ENCODE measurements at places on chromosomes 11 and 22.

DNA sequence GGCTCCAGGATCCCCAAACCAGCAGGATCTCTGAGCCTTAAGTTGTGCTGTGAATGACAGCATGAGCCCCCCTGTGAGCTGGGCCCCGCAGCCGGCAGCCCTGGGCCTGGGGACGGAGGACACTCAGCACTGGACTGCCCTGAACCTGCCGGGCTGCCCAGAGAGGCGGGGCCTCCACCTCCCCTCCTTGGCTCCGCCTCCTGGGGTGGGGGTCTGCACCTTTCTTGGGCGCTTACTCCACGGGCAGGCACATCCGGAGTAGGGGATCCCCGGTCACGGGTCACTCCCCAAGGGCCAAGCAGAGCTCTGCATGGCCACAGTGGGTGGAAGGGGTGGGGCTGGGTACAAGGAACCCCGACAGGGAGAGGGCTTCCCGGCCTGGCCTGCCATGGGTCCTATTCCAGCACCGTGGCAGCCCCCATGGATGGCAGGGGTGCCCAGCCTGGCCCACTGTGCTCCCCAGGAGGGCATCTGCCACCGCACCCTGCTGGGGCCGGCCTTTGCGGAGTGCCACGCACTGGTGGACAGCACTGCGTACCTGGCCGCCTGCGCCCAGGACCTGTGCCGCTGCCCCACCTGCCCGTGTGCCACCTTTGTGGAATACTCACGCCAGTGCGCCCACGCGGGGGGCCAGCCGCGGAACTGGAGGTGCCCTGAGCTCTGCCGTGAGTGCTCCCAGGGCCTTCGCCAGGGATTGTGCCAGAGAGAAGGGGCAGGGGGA is 5.4 kb downstream of the MUC5B start:
- no peak for DNase-seq

DNA sequence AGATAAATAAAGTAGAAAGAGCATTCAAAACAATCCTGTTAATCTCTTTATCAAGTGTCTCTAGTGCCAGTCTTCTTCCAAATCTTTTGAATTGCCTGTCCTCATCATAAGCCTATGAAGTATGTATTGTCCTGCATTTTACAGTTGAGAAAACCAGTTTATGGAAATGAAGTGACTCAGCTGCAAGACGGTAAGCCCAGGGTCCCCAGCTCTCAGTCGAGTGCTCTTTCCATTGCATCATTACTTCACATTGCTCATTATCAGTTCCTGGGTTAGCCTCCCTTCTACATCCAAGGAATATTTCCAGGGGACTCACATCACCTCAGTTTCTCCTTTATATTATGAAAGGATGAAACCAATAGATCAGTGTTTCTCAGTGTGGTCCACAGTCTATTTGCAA is 9.1 kb upstream of the P4HA3 start:
- DNase-seq: no peak

DNA sequence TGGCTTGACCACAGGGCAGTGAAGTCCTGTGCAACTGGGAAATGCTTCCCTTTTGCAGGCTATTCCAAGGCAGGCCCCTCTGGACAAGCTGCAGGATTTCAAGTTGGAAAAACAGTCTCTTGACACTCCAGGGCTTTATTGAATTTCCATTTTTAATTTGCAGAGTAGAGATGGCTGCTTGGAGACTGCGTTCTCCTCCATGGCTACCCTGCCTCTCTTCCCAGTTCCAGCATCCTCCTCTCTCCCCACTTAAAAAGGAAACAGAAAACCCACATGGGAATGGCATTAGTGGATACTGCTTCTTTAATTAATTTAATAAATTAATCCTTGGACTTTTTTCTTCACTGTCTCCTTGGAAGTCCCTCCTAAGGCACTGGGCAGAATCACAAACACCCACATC is 115.6 kb downstream of the DSCAML1 start:
- DNase-seq: no peak

- DNase-seq: no peak
Measured at GRCh38 chr22:22578702-22579424, 19.8 kb upstream of the PRAME start.

DNA sequence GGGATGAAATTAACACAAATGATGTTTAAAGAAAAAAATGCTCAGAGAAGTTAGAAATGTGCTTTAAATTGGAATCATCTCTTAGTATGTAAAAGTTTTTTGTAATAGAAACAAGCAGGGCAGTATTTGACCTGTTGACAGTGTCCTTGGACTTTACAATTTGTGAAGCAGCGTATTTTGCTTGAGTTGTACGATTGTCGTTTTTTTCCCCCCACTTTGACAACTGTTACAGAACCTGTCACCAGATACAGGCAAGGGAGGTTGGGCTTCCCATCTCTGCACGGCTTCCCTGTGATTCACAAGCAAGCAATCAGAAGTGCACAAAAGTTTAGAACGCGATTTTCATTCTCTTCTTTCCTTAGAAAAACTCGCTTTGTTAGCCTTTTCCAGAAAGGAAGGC is 8.9 kb downstream of the PPARA start:
- DNase-seq: no peak

GRCh38 chr11:8586805-8587204 is 7.2 kb downstream of the STK33 start:
- no peak for DNase-seq

GRCh38 chr11:119469506-119469905 is 46.5 kb upstream of the THY1 start:
- DNase-seq: no peak

- no peak for DNase-seq
Measured at GRCh38 chr11:57320067-57320718, 4.6 kb downstream of the TNKS1BP1 start.

DNA sequence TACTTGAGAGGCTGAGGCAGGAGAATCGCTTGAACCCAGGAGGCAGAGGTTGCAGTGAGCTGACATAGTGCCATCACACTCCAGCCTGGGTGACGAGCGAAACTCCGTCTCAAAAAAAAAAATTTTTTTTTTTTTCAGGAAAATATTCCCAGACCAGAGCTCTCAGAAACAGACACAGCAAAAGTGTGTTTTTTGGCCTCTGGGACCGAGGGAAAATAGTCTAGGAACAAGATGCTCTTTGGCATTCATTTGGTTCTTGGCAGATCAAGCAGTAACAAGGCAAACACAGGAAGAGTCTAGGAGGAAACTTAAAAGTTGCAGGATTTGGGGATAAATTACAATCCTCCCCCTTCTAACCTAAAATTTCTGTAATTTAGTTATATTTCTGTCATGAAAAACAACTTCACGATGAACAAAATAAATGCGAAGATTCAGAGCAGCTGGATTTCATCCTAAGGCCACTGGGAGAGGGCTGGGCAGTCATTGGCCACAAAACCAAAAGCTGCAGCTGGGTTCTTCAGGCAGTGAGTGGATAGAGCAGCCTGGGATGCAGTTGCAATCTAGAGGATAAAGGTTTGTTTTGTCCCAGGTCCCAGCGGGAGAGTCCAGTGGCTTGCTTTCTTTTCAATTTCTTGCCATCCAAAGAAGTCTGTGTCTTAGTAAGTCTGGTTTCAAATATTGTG is 19.7 kb downstream of the ATG16L2 start:
- no peak for DNase-seq

DNA sequence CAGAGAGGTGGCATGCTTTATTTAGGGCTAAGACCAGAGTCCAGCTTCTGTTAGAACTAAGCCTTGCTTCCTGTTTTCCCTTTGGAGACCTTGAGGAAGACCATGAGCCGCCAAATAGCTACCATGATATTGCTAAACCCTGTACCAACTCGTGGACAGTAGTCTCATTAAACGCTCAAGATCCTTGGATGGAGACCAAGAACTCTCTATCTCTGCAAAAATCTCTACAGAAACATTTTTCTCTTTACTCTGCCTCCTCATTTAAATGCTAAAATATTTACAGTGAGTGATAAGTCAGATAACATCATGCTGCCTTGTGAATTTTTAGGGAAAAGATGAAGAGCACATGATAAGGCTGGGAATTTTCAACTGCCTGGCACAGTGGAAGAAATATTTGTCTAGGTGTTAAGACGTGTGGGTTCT is 197.8 kb downstream of the MAML2 start:
- DNase-seq: no peak

GRCh38 chr22:29450222-29450621 is 11.8 kb downstream of the RFPL1 start:
- DNase-seq: no peak

DNA sequence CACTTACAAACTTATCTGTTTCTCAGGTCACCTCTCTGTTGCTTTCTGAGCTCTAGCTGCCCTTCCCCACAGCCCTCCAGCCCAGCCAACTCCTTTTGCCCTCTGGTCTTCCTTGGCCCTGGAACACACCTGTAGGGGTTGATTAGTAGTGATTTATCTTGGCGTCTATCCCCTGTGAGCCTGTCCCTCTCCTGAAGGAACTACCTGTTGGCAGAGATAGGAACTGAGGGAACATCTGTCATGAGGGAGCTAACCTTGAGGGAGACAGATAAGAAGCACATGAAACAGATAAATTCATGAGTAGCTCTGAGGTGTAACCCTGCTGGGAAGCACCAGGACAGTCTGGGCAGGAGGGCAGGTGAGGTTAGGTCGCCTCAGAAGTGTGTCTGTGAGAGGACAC is 38.9 kb downstream of the CABIN1 start:
- no peak for DNase-seq

- DNase-seq: no peak
Measured at GRCh38 chr22:37062376-37062675, 10.8 kb downstream of the KCTD17 start.

GRCh38 chr11:2701898-2702434 is 2.2 kb upstream of the KCNQ1OT1 start:
- DNase-seq: no peak

- no peak for DNase-seq
Measured at GRCh38 chr11:10920205-10920604, 62.4 kb upstream of the ZBED5 start.

GRCh38 chr22:29738118-29738815 is 18.5 kb downstream of the CABP7 start:
- DNase-seq: no peak

DNA sequence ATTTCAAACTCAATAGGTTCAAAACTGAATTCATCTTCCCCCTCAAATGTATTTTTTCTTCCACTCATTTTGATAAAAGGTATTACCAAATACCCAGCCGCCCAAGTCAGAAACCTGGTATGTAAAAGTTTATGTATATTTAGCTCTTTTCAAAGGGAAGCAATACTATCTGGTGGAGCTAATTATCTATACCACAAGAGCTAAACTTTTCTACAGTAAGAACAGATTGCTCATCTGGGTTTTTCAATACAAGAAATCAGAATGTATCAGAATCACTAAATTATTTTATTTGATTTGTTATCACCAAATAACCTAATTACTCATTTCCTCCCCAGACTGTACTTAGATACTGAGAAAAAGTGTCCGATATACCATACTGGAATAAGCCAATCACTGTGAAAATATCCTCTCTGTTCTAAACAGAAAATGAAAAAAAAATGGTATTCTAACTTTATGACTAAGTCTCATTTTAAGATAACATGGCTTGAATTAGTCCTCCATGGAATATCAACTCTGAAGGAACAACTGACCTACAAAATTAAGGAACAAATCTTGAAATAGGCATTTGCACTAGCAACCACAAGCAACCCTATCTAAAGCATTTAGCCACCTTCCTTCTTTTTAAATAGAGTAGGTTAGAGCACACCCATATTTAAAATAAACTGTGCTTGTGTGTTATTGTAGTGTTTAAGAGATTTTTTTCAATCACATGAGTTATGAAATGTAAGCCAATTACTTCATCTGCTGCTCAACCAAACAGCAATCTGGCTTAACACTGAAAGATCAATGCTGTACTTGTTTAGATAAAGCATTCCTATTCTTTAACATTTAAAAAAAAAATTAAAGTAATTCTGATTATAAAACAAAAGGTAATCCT is 35.0 kb downstream of the RDX start:
- DNase-seq: no peak

DNA sequence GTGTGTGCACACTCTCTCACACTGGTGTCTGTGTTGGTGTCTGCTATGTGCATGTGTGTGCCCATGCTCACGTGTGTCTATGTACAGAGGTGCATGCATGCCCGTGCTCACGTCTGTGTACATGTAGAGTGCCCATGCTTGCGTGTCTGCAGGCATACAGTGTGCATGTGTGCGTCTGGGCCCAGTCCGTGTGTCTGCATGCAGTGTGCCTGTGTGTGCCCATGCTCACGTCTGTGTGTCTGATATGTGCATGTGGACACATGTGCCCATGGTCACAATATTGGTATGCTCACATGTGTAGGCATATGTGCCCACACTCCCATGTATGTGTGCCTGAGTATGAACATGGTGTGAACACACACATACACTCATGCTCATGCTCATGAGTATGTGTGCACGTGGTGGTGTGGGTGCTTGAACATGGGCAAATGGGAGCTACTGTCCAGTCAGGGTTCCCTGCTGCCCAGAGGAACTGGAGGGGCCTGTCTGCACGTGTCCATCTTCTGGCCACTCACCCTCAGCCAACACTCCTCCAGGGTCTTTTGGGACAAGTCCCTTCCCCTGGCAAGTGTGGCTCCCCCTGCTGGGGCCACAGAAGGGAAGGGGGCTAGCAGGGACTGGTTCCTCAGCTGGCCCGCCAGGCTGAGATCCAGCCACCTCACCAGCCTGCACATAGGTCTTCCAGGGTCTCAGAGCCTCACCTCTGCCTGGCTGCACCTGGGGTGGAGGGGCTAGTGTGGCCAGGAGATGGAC is 7.3 kb upstream of the TBX1 start:
- no peak for DNase-seq

- DNase-seq: no peak
Measured at GRCh38 chr11:119680541-119681360, 48.2 kb downstream of the NECTIN1 start.

DNA sequence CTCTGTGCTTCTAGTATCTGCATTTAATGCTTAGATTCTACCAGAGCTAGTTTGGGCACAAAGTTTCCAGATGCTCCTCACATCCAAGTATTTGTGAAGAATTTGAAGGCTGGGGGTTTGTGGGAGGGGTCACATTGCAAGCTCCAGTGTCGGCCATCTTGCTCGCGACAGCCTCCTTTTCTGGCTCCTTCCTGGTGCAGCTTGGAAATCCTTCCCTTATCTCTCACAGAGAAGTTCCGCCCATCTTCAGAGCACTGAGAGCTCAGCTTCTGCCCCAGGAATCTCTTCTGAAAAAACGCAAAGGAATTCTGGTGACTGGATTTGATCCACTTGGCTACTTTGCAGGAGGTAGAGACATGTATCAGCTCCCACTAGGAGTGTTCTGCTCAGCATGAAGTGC is 497.5 kb downstream of the TBC1D22A start:
- DNase-seq: no peak

GRCh38 chr11:35321532-35322317 is 97.6 kb downstream of the SLC1A2 start:
- DNase-seq: no peak

DNA sequence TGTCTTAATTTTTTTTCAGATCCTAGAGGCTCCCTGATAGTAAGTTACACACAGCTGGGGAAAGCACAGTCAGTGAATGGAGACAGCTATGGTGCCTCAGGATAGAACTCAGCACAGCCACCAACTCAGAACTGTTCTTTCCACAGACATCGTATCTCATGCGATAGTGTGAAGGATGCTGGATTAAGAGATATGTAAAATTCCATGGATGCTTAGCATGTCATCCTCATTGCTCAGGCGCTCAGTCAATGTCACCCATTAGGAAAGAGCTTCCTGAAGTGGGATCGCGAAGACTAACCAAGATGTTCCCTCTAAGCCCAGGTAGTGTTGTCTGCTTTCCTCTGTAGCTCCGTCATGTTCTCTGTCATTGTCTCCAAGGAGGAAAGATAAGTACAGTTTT is 1000.4 kb downstream of the OPCML start:
- DNase-seq: no peak

- no peak for DNase-seq
Measured at GRCh38 chr11:94424662-94425061, 23.4 kb upstream of the GPR83 start.
